ENCODE measurements at places on chromosomes 11 and 22.

- no peak for DNase-seq
Measured at GRCh38 chr11:121588747-121589146, 136.0 kb upstream of the SORL1-AS1 start.

DNA sequence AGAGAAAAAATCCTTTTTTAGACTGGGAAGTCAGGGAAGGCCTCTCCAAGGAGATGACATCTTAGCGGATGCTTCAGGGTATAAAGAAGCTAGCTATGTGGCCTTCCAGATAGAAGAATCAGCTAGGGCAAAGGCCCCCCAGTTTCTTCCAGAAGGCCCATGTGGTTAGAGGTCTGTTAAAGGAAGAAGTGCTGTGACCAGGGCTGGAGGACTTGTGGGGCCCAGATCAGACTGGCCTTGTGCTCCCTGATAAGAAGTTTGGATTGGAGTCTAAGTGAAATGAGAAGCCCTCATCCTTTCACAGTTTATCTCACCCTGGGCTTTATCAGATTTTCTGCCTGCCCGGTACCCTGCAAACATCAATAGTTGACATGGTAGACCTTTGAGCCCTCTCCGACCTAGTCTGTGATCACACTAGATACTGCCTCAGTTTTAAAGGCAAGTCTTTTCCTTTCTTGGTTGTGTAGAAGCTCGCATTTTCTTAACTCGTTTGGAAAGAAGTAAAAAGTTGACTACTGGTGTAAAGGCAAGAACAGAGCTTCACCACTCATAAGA is 7.8 kb downstream of the AMPD3 start:
- no peak for DNase-seq

- no peak for DNase-seq
Measured at GRCh38 chr22:44532552-44532951, 34.5 kb upstream of the RTL6 start.

GRCh38 chr11:44608991-44609782 is 43.7 kb downstream of the CD82 start:
- no peak for DNase-seq

GRCh38 chr11:97019754-97020153 is 629.9 kb downstream of the JRKL start:
- no peak for DNase-seq
